ENCODE measurements at places on chromosomes 3 and 15.

DNA sequence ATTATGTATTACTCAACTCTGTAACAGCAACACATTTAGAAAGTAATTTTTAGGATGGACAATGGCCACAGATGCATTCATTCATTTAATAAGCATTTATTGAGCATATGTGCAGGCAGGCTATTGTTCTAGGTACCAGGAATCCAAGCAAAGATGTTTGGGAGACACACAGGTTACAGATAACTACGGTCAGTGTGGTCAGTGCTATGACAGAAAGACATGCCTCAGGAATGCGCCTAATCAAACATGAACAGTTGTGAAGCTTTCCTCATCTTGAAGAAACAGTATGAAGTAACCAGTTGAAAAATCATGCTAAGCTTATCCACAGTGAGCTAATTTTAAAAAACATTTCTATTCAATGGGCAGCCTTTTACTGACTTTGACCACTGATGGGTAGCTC is 155.4 kb upstream of the CCDC54 start:
- DNase-seq: no peak

DNA sequence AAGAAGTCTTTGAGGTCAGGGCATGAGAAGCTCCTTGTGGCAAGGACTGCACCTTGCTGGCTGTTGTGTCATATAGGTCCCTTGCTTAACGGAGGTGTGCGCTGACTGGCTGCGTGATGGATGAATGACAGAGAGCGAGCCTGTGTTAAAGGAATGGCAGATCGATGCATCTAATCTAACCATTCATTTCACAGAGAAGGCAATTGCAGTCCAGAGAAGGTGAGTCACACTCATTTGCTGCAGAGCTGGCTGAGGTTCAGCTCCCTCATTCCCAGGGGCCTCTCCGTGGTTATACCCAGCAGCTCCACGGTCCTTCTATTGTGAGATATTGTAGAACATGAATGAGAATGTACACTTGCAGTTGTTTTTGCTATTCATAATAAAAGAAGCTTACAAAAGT is 289.3 kb downstream of the EPHB1 start:
- no peak for DNase-seq

- DNase-seq: no peak
These were observed 123.8 kb upstream of the PHLDB2 start for GRCh38 chr3:111735243-111735758.

GRCh38 chr3:184568924-184569829 is 7.6 kb downstream of the EPHB3 start:
- no peak for DNase-seq

GRCh38 chr3:122991236-122991985 is 36.2 kb downstream of the SEMA5B start:
- DNase-seq: no peak

GRCh38 chr3:123679712-123680386 is 95.0 kb upstream of the HACD2 start:
- no peak for DNase-seq

DNA sequence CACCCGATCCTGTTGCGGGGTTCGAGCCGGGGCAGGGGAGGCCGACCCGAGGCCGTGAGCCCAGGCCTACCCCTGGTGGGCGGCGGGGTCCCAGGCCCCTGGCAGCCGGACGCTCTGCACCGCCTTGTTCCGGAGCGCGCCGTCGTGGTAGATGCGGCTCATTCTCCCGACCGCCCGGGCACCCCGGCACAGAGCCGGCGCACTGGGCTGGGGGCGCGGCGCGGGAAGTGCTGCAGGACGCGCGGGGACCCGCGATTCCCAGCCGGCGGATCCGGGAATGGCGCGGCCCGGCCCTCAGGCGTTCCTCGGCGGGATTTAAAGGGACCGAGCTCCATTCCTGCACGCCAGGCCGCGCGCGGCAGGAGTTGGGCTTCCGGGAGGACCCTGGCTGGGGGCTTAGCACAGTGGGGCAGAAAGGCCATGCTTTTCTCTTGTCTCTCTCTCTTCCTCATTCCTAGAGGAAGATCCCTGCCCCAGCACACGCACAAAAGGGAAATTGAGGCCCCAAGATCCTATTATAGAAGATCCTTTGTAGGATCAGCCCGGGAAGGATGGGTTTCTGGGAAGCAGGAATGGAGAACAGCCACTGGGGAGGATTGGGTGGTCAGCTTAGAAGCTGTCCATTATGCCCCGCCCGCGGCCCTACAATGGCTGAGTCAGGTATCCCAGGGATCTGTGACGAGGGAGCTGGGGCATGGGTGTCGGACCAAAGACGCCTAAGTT is at the start of gene ARPIN:
Gene ARPIN (minus strand): TSS at position 279 of the 723 bp plus-strand sequence. CDS start 117 bp downstream, at position 162.
- DNase-seq: peak; percentile 39

DNA sequence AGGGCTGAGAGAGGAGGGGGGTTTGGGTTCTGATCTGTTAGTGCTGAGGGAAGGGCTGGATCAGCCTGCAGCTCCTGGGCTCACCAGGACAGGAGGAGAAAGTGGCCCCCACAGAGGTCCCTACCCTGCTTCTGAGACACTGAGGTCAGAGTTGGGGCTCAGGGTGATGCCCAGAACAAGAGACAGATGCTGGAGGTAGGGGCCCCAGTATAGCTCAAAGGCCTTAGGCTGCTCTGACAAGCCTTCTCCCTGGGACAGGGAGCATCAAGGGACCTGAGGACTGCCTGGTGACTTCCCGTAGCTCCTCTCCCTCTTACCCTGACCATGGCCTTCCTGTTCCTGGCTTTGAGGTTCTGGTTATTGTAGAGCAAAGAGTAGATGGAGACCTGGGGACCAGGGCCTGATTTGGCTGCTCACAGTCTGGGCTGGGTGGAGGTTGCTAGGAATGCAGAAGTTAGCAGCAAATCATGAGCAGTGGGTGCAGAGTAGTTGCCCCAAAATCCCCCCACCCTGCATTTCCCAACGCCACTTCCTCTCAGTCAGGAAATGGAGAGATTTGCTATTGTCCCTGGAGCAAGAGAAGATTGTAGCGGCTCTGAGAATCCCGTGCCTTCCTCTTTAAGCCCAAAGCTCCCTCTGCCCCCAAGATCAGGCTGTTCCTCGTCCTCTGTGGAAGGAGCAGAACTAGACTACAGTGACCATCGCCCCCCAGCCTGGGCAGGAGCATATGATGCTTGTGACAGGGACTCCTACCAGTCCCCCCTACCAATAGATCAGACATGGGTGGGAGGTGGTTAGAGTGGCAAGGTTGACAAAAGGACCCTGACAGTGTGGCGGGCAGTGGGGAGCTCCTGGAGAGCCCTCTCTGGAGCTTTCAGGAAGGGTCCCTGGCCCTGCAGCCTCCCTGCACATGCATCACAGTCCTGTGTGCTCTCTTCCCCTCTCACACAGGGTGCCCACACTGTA is 47.4 kb upstream of the SEC22A start:
- no peak for DNase-seq

DNA sequence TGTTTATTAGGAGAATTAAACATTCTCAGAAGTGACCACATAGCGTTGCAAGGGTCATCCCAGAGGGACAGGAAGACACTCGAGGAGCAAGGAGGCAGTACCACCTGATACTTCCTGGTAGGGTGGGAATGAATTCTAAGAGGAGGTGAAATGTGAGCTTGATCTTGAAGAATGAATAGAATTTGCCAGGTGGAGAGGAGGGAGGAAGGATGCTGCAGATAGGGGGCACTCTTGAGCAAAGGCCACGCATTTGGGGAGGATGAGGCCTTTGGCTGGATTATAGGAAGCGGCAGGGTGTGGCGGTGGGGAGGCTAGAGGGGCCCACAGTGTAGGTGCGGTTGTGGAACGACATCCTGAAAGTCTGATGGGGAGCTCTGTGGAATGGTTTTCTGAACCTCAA is 33.5 kb downstream of the CHCHD6 start:
- no peak for DNase-seq

- no peak for DNase-seq
These were observed 123.0 kb upstream of the SPRED1 start for GRCh38 chr15:38129531-38130204.

DNA sequence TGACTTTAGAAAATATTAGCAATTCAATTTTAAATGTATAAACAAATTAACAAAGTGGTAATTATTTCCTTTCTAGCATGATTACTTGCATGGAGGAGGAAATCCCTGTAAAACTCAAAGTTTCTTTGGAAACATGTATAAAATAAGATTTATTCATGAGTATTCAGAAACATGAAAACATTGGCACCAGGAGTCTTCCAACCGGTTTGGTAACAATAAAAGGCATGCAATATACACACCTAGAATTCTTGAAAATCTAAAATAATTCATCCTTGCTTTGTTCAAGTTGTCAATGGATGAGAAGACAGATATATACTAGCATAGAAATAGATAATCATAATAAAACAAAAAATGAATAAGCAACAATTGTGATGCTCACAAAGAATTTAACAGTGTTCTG is 76.4 kb downstream of the ZPLD1 start:
- DNase-seq: no peak

DNA sequence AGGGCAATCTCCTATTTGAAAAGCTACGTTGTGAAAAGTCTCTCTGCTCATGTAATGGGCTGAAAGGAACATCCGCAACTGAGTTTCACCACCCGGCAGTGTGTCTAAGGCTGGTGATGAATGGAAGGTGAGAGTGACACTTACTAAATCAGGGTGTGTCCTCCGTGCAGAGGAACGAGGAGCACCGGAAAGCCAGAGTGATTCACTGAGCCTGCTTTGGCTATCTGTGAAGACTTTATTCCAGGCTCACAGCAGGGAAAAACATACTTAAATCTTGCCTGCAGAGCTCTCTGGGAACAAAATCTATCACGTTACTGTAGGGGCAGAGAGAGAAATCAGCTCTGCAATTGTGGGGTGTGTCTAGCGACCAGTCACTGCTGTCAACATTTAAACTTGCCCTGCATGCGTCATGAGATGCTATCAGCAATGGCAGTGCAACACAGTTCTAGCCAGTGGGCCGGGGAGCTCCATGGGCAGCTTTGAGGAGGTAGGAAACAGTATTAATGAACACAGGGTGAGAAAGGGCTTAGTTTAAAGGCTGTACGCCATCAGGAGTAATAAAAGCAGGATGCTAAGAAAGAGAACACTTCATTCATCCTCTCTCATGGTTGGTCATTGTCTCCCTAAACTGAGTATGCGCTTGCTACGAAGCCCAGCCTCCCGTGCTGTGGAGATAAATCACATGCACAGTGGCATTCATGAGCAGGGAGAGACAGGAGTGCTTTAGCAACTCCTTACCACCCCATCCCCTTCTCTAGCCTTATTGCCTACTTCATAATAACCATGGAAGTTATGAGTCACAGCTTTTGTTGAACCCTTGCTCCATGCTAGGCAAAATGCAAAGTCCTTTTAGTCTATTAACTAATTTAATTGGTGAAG is 542.7 kb upstream of the ADAMTS9 start:
- DNase-seq: no peak

DNA sequence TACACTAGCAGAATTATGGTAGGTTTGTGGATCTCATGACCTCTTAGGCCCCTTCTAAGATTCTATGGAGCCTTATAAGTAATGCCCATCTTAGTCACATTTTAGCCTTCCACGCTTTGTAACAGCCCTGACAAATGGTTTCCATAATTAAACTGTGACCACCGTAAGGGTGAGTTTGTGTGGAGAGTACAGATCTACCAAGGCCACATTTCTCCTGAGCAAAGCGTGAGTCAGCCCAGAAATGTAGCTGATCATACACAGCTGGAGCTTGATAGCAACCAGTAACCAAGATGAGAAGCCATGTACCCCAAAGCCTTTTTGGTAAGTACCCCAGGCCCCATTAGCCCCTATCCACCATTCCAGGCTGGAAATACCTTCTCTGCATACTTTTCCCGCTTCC is 31.7 kb downstream of the CHAC1 start:
- no peak for DNase-seq

- DNase-seq: no peak
These were observed 26.1 kb upstream of the BHLHE40 start for GRCh38 chr3:4953119-4953518.

DNA sequence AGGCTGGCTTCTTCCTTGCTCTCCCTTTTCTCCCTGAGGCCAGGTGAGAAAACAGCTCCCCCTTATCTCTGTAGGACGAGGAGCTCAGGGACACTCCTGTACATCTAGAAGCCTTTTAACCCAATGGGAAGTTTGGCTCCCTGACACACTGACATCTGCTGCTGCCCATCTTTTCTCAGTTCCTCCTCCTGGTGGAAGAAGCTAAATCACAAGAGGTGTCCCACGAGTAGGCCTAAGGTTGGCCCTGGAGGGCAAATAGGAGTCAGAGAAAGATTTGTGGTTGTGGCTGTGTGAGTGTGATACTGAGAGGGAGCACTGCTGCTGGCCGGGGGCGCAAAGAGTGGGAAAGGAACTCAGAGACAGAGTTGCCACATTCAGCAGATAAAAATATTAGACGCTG is 49.5 kb downstream of the ARHGAP31 start:
- DNase-seq: no peak

- DNase-seq: no peak
These were observed 14.5 kb downstream of the ARF4 start for GRCh38 chr3:57582474-57583168.

DNA sequence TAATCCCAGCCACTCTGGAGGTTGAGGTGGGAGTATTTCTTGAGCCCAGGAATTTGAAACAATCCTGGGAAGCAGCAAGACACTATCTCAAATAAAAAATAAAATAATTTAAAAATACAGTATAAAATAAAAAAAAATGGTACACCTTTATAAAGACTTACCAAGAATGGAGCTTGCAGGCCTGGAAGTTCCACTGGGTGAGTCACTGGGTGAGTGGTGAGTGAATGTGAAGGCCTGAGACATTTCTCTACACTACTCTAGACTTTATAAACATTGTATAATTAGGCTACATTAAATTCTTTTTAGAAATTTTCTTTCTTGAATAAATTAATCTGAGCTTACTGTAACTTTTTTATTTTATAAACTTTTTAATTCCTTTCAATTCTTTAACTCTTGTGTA is 609.1 kb upstream of the BCHE start:
- DNase-seq: no peak

DNA sequence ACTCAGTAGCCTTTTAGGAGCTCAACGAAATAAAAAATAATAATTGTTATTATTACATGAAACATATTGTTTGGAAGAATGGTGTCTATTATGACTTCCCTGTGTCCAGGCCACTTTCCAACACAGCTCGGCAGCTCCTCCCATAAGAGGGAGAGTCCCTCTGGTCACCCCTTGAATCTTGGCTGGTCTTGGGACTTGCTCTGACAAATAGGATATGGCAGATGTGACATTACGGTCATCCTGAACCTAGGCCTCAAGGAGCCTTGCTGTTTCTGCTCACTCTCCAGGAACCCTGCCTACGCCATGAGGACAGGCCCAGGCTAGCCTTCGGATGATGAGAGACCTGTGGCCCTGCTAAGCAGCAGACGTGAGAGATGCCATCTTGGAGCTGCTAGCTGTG is 71.8 kb downstream of the OXNAD1 start:
- DNase-seq: no peak

- DNase-seq: no peak
These were observed 8.1 kb downstream of the PPM1M start for GRCh38 chr3:52253314-52254304.

- DNase-seq: no peak
These were observed 191.6 kb downstream of the KCNAB1 start for GRCh38 chr3:156311930-156312329.

DNA sequence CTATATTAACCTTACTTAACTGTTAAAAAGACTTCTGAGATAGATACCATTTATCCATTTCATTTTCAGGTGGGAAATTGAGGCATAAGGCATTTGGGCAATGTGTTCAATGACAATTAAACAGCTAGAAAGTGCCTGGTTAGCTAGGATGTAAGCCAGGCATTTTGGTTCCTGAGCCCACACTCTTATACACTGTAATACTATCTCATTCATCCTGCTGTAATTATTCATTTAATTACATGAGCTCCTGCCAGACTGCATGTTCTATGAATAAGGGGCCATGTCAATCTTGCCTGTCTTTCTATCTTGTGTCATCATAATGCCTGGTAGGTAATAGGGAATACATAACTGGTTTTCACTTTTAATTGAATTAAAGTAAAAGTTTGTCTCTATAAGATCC is 74.0 kb downstream of the RBMS3 start:
- no peak for DNase-seq

- DNase-seq: no peak
These were observed 52.5 kb downstream of the PIAS1 start for GRCh38 chr15:68106656-68107055.

Measured in NCI-H446 (cell line).